Epithelial cell of umbilical artery (primary cell): ENCODE measurements at places on chromosomes 5 and 9. TPM values are rescaled to one million over a fixed set of nuclear protein-coding genes. Genes with fewer than 3 reads are reported as not detected.

The MIER3 gene
- total RNA-seq = 22.9 and 27.9 TPM in 2 replicates

The KIAA1958 gene
- 1.8 and 2.3 TPM in 2 replicates for total RNA-seq

The F2RL1 gene
- total RNA-seq = 77.1 and 150 TPM in 2 replicates

The ATOX1 gene
- total RNA-seq = 69.3 and 95.5 TPM in 2 replicates

The SPARC gene
- total RNA-seq = 702 and 1,012 TPM in 2 replicates

The SHOC1 gene
- 0.15 TPM in 1 of 2 replicates, not detected in the other for total RNA-seq

The MAML1 gene
- total RNA-seq = 4.2 and 7.6 TPM in 2 replicates

The GPSM1 gene
- total RNA-seq = 27.9 and 29.6 TPM in 2 replicates

The SLF1 gene
- total RNA-seq = 6.2 and 8.5 TPM in 2 replicates

The FAXDC2 gene
- total RNA-seq = 0.65 and 4.1 TPM in 2 replicates

The MTMR12 gene
- 23.1 and 24.4 TPM in 2 replicates for total RNA-seq

The OSMR gene
- 21.4 and 29.9 TPM in 2 replicates for total RNA-seq

The ZNF454 gene
- total RNA-seq = 0.61 and 0.97 TPM in 2 replicates

The HEMGN gene
- not detected in 2 replicates for total RNA-seq

The SSBP2 gene
- total RNA-seq = 4.1 and 4.5 TPM in 2 replicates

The ZNF346 gene
- 19.8 and 26.0 TPM in 2 replicates for total RNA-seq

The PTGR1 gene
- total RNA-seq = 43.2 and 54.1 TPM in 2 replicates

The BTNL9 gene
- 0.32 TPM in 1 of 2 replicates, not detected in the other for total RNA-seq

The ZBTB5 gene
- total RNA-seq = 6.5 and 7.3 TPM in 2 replicates

The WNT8A gene
- total RNA-seq = not detected in 2 replicates

The DMRT3 gene
- total RNA-seq = not detected in 2 replicates

The DMRTA1 gene
- 0.30 and 0.32 TPM in 2 replicates for total RNA-seq

The DIPK1B gene
- total RNA-seq = 171 and 201 TPM in 2 replicates

The DOCK2 gene
- total RNA-seq = 0.65 and 0.91 TPM in 2 replicates

The ZNF462 gene
- under 0.01 and 0.46 TPM in 2 replicates for total RNA-seq

The FAM200C gene
- 2.6 and 6.5 TPM in 2 replicates for total RNA-seq

The SPINK6 gene
- not detected in 2 replicates for total RNA-seq

The CCDC192 gene
- not detected in 2 replicates for total RNA-seq

The SLC28A3 gene
- total RNA-seq = not detected in 2 replicates

The ENTPD8 gene
- not detected in 2 replicates for total RNA-seq

The SPAG8 gene
- total RNA-seq = 0.32 TPM in 1 of 2 replicates, not detected in the other

The SLC45A2 gene
- not detected in 2 replicates for total RNA-seq

The CLPTM1L gene
- total RNA-seq = 252 and 269 TPM in 2 replicates

The MORN5 gene
- total RNA-seq = not detected in 2 replicates

The PCDHGA2 gene
- total RNA-seq = 0.46 and 0.65 TPM in 2 replicates

The NUTM2F gene
- total RNA-seq = not detected in 2 replicates

The KCNT1 gene
- total RNA-seq = not detected in 2 replicates

The KYAT1 gene
- 10.8 and 11.7 TPM in 2 replicates for total RNA-seq

The CCNJL gene
- 4.4 and 6.2 TPM in 2 replicates for total RNA-seq

The SAPCD2 gene
- total RNA-seq = 15.3 and 19.3 TPM in 2 replicates

The TPPP gene
- total RNA-seq = under 0.01 and 0.15 TPM in 2 replicates

The AGXT2 gene
- not detected in 2 replicates for total RNA-seq
